ENCODE measurements at places on chromosomes 5 and 9.

GRCh38 chr9:111501648-111502047, 17.5 kb upstream of the ECPAS start:
- DNase-seq = no peak

DNA sequence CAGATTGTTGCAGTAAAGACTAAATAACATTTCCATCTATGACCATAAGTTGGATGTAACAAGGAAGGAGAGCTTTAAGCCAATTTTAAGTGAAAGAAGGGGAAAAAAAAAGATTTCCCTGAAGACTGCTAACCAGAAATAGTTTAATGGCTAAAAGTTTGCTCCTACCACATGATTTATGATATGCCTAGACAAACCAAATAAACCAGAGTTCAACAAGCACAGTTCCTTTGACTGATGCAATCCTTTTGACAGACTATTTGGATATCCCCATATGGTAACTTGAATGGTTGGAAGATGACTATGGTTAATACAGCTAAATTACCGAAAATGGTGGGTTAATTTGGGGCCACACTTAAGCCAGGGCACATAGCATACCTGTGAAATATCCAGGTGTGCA, 338.5 kb downstream of the CETN3 start:
- no peak for DNase-seq

- no peak for DNase-seq
These were observed 198.3 kb downstream of the ERCC6L2 start for GRCh38 chr9:96073531-96074480.

DNA sequence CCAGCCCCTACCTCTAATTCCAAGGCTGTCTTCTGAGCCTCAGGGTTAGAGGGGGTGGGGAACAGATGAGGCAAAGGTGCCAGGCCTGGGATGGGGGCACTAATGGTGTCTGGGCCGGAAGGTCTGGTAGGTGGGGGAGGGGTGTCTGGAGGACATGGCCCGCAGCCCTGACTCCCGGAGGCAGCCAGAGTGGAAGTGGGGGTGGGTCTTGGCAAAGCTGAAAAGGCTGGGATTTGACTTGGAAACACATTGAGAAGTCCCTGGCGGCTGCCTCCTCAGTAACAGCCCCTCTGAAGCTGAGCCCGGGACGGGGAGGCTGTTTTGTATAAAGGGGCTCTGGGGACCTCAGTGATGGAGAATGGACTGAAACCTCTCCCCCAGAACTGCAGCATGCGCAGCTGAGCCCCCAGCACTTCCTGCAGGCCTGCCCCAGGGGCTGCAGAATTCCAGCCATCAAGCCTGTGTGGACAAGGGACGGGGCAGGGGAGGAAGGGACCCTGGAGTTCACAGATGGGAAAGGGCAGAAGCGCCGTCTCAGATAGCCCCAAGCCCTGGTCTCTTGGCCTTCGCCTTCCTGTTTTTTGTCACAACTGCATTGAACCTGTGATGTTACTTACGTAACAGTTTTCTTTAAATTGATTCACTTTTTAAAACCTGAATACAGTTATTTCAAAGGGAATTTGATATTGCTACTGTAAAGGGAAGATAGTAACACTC, 49.3 kb upstream of the SYNPO start:
- no peak for DNase-seq

GRCh38 chr5:10708189-10708944, 52.7 kb downstream of the DAP start:
- DNase-seq = no peak

- DNase-seq = peak; percentile 89
These were observed 53.6 kb downstream of the GPR107 start for GRCh38 chr9:130107234-130107861.

DNA sequence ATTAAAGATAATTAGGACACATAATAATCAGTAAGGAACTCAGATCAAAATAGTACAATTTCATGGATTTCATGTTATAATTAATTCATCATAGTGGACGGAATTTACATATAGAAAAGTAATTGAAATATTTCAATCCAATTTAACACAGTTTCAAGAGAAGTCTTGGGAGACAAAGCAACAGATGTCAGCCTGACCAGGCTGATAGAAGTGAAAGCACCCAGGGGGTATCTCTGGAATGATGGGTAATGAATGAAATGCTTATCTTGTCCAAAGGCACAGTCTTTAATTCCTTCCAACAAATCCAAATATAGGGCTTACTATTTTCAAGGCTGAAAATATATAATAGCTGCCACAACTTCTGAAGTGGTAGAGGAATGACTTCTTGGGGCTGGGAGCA, 629.3 kb upstream of the RGMB start:
- DNase-seq = no peak

DNA sequence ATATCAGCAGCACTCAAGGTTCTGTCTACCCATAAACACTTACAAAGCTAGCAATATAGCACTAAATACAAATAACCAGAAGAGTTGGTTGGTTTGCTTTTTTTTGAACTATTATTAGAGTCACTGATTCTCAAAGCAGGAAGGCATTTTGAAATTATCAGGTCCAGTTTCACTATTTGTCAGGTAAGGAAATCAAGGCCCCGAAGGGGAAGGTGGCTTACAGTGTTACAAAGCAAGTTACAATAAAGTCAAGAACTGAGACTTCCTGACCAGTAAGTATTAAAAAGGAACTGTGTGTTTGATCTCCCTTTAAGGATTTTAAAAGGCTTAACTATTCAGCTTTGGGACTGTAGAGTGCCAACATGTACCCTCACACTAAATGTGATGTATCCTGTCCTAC, 10.8 kb downstream of the C5orf15 start:
- no peak for DNase-seq

DNA sequence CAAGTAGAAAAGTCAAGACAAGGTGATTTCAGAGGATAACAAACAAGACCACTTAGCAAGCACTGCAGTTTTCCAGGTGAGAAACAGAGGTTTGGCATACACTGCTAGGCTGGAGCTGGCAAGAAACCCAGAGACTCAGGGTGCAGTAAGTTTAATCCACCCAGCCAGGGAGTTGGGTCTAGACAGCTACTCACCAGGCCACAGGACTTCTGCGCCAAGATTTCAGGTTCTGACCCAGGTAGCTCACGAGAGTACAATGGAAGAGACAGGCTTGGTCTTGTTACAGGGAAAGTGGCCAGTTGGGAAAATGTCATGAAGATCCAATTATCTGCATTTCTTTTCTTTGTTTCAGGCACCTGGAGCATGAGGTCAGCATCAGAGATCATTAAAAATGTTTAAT, 9.8 kb downstream of the SMIM23 start:
- DNase-seq = no peak

DNA sequence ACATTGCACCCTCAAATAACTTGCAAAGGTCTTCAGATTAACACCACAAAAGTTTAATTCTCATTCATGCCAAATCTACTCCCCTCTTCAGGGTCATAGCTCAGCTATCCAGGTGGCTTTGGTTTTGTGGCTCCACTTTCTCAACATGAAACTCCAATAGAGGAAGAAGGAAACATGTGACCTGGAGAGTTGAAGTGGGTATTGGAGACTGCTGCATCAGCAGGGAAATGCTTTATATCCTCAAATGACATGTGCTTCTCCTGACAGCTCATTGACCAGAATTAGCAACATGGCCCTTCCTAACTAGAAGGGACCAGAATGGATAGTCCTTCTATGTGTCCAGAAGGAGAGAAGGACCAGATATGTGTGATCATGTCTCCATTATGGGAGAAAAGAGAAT, 73.6 kb downstream of the TLR4 start:
- DNase-seq = no peak

DNA sequence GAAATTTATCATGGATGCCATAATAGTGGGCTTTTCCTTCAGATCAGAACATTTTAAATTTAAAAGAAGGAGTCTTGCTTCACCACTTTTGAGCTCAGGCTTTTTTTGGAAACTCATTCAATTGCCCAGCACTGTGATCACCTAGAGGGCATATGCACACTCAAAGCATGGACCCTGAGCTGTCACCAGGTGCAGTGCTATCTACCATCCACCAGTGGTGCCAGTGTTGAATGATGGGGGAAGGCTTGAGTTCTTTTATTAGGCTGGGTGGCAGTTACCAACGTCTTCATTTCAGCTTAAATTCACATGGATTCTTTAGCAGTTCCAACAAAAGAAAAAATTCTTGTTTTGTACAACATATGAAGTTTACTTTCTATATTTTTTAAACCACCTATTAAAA, 164.1 kb downstream of the CFAP90 start:
- no peak for DNase-seq

All from H1 (cell line).